NCI-H1436 treated with DMSO at 0.1 percent for 48 hours (cell line): ENCODE measurements at places on chromosomes 5 and 9.

DNA sequence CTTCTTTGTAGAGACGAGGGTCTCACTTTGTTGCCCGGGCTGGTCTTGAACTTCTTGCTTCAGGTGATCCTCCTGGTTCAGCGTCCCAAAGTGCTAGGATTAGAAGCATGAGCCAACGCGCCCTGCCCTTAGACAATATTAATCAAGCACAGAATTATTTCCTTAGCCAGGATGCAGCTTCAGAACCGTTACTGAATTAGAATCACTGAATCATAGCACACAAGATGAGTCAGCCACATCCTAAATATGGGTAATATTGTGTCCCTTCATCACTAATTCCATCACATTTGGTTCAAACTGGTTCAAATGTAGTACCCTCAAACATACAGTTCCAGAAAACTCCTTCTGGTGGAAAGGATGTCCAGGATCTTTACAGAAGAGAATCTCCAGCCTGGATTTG lies 82.7 kb downstream of the BNC2 start:
- no peak for DNase-seq

DNA sequence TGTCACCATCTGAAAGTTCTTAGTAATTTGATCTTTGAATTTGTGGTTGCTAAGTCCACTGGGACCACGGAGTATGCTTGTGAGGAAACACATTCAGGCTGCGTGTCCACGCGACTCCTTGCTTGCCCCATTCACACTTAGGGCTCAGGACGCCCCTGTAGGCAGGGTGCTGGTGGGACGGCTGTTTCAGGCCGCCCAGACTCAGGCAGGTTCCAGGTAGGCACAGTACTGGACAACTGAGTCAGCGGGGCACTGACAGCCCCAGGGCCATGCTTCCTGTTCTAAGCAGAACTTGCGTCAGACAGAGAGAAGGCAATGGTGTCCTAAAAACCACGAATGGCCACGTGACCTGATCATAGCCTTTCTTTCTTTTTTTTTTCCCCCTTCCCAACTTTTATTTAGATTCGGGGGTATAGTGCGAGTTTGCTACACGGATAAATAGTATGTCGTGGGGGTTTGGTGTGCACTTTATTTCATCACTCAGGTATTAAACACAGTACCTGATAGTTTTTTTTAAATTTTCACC lies 7.7 kb upstream of the RASGEF1C start:
- no peak for DNase-seq

DNA sequence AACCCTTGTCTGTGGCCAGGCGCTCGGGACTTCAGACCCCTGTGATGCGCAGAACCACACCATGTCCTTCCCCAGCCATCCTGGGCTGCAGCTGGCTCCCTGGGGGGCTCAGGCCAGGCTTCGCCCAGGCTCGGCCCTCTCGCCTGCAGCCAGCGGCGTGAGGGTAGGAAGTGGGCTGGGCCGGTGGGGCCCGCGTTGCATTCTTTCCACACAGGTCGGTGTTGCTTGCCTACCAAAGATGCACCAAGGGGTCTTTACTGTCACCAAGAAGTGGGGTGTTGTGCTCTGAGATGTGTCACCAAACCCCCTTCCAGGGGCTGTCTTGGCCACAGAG lies 48.3 kb upstream of the RNF130 start:
- DNase-seq = no peak

GRCh38 chr5:25669645-25670401 lies 1025.0 kb upstream of the CDH10 start:
- DNase-seq = no peak

DNA sequence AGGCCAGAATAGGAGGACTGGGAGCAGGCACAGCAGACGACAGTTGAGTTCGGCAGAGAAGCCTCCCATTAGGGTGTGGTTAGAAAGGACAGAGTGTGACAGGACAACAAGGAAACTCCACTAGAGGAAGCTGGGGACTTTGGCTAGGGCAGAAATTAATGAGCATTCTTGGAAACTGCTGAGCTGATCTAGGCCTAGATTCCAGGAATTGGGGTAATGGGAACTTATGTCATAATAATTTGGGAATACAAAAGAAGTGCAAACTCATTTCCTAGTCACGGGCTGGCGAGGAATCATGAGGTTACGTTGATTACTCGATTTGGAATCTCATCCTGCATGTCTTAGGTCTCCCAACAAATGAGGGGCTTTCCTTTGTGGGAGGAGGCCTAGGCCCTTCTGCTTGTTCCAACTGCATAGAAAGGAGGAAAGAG lies 144.6 kb upstream of the RPS23 start:
- no peak for DNase-seq

GRCh38 chr5:137699336-137700281 lies 36.3 kb downstream of the KLHL3 start:
- DNase-seq = no peak

GRCh38 chr5:130712324-130712723 lies 452.7 kb downstream of the HINT1 start:
- no peak for DNase-seq

- no peak for DNase-seq
Measured at GRCh38 chr9:131618071-131618479, 72.8 kb downstream of the PRRT1B start.

GRCh38 chr9:90499761-90500160 lies 142.9 kb downstream of the DIRAS2 start:
- no peak for DNase-seq

- no peak for DNase-seq
Measured at GRCh38 chr5:2752821-2753439, 1.5 kb upstream of the IRX2 start.

- no peak for DNase-seq
Measured at GRCh38 chr5:8241076-8241475, 372.1 kb downstream of the MTRR start.

- no peak for DNase-seq
Measured at GRCh38 chr5:36679221-36679989, 73.0 kb downstream of the SLC1A3 start.

- DNase-seq = no peak
Measured at GRCh38 chr5:98997000-98997399, 68.2 kb upstream of the CHD1 start.

DNA sequence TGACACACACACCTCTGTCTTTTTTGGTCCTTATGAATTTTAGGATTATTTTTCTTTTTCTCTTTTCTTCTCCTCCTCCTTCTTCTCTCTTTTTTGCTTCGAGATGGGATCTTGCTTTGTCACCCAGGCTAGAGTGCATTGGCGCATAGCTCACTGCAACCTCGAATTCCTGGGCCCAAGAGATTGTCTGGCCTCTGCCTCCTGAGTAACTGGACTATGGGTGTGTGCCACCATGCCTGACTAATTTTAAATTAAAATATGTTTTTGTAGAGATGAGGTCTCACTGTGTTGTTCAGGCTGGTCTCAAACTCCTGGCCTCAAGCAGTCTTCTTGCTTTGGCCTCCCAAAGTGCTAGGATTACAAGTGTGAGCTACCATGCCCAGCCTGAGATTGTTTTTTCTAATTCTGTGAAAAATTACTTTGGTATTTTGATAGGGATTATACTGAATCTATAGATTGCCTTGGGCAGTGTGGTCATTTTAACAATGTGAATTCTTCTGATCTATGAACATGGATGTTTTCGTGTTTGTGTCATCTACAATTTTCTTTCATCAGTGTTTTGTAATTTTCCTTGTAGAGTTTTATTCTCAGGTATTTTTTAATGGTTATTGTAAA lies 7.7 kb downstream of the AHRR start:
- no peak for DNase-seq

DNA sequence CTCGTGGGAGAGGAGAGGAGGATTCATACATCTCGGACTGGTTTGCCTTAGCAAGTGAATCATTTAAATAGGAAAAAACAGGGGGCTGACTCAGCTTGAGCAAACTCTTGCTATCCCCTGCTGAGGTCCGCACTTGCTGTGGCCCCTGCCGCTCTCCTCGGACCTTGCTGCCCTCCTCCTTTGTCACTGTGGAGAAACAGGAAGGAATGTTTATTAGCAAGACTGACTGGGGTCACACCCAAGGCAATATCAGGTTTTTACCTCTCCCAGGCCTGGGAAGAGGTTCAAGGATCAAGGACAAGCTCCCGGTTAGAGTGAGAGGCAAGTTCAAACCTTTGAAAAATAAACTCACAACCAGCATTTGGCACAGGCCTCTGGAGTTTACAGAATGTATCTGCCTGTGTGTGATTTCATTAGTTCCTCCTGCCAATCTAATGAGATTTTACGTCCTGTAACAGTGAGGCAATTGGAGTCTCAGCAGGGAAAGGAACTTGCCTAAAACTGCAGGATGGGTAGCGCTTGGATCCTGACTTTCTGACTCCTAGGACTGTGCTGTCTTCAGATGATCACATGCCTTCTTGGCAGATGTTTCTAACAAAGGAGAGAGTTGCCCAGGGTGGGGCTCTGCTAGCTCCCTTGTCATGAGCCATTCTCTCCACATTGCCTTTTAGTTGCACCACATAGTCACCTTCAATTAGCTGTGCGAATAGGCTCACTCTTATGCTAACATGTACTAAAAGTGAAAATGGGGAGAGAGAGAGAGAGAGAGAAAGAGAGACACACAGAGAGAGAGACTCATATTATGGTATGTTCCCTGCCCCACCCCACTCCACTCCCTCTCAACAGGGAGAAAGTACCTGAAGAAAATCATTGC lies 108.6 kb upstream of the CDKN2B start:
- no peak for DNase-seq

DNA sequence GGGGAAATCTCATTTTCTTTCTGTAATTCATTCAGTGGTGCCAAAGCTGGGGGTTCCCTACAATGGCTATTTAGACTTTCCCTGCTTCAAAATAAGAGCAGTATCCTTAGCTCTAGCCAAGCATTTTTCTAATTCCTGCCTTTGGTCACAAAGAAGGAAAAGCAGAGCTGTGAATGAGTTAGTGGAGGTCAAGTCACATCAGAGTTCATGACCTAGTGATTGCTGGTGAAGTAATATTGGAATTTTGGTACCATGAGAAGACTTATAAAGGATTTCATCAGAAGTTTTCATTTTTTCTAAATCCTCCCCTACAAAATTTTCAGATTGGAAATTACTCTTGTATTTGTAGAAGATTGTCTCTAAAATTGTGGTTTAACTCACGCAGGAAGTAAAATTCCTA lies 28.0 kb downstream of the DNAJC21 start:
- DNase-seq = no peak

DNA sequence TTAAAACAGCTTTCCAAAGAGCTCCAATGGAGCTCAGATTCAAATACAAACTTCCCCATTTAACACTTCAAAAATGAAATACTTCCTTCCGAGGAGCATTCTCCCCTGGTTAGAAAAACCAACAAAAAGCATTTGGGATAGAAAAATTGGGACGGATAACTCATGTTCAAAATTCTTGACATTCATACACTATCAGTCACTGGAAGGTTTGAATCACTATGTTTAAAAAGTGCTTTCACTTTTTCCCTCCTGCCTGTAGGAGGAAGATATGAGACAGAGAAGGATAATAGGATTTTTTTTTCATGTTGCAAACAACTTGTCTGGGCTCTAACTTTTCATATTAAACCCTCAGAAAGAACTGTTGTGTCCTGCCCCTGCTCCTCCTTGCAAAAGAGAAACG lies 412.0 kb downstream of the ACTL7B start:
- DNase-seq = no peak

DNA sequence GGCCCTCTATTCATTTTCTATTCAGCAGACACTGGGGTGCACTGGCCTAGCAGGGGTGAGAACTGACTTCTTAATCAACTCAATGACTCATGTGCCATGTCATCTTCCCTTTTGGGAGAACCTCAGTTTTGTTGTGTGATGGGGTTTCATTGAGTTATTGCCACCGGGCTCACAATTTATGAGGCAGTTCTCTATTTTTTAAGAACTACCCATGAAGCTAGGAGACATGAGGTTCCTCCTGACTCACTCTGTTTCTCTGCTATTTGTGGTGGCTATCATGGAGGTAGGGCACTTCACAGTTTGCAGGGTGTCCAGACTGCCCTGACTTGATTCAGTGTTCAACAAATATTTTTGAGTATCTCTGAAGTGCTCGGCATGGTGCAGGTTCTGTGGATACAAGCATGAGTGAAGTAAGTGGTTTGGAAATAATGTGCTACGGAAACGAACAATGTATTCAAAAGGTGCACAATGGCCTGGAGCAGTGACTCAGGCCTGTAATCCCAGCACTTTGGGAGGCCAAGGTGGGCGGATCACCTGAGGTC lies 39.3 kb downstream of the SPARC start:
- no peak for DNase-seq

DNA sequence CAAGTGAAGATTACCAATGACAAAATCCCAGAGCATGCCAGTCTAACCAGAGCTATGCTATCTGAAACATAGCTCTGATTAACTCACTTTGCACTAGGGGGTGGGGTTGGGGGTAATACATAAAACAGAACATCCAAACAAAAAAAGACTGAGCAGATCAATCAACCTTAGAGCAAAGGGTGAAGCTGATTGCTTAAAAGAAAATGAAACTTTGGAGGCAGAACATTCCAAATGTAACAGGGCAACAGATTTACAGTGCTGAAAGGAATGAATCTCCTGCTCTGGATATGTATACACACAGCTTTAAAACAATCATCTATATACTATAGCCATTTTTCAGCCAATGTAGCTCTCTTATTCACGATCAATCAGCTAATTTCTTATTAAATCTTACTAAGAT lies 4.9 kb downstream of the IL6ST start:
- no peak for DNase-seq

DNA sequence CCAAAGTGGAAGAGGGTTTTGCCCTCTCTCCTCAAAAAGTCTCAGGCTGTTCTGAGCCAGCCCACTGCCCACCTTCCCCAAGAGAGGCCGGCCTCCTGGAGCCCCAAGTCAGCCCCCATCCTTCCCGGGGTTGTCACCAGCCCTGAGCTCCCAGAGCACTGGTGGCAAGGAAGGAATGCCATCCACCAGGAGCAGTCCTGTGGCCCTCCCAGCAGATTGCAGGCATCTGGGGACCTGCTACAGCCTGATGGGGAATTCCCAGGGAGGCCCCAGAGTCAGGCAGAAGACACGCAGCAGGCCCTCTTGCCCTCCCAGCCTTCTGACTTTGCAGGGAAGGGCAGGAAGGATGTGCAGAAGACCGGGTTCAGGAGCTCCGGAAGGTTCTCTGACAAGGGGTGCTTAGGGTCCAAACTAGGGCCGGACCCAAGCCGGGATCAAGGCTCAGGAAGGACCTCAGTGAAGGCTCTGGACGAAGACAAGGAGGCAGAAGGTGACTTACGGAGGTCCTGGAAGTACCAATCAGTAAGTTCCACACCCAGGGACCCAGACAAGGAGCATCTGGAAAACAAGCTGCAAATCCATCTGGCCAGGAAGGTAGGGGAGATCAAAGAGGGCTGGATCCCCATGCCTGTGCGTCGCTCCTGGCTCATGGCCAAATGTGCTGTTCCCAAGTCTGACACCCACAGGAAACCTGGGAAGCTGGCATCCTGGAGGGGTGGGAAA lies 3.7 kb downstream of the SPATA31E1 start:
- no peak for DNase-seq

GRCh38 chr5:55456216-55456895 lies 78.4 kb downstream of the PLPP1 start:
- no peak for DNase-seq

DNA sequence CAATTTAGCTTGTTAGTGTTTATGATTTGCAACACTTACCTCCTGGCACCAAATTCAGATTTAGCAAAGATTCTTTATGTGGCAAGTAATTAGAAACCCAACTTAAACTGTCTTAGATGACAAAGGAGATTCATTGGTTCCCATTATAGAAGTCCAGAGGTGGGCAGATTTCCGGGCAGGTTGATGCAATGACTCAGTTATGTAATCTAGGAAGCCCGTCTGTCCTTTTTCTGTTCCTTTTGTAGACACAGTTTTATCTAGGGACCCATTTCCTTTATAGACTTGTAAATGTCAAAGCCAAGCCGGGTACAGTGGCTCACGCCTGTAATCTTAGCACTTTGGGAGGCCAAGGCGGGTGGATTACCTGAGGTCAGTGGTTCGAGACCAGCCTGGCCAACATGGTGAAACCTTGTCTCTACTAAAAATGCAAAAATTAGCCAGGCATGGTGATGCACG lies 20.3 kb upstream of the ANKRD33B start:
- no peak for DNase-seq
